Kidney epithelial cell (primary cell): ENCODE measurements at places on chromosomes 13 and 19. TPM values are rescaled to one million over a fixed set of nuclear protein-coding genes. Genes with fewer than 3 reads are reported as not detected.

DNA sequence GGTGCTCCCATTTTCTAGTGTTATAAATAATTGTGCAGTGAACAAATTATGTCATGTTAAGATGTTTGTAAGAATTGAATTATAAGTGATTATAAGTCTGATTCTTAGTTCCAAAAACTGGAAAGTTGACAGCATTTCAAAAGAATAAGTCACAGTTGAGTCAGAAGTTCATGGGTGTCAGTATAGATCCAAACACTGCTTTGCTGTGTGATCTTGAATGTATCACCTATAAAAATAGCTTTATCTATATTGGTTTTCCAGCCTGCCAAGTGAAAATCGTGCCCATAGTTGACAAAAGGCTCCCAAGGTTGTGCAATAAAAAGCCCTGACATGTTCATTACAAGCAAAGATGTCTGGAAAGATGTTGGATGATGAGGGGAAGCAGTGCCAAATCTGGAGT, 336.0 kb downstream of the MTUS2 start:
- DNase-seq, result no peak

DNA sequence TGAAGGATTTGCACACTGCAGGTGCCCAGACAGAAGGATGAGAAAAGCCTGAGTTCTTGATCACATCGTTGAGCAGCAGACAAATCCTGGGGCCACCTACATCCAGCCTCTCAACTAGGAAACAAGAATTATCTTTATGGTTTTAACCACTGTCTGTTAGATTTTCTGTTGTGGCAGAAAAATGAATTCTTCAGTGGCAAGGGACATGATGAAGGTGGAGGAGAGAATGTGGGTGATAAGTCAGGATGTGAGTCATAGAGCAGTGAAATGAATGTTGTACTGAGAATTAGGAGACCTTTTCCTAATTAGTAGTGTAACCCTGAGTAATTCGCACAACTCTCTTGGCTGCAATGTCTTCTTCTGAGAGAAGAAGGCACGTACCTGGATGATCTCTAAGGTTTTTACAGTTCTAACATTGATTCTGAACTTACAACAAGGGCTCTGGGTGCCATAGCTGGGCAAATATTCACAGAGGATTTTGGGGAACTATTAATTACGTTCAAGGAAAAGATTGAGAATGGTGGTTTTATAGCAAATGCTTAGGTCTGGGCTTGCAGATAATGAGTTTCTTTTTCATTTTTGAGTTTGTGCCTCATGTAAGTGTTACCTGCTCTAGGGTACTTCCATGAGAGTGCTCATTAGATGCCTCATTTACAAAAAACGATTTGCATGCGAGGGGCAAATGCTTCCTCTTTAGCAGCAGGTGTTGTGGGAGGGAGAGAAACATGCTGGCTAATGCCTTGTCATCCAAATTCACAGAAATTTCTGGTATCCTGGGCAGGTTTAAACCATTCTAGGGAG, 111.0 kb upstream of the KL start:
- DNase-seq, result no peak

DNA sequence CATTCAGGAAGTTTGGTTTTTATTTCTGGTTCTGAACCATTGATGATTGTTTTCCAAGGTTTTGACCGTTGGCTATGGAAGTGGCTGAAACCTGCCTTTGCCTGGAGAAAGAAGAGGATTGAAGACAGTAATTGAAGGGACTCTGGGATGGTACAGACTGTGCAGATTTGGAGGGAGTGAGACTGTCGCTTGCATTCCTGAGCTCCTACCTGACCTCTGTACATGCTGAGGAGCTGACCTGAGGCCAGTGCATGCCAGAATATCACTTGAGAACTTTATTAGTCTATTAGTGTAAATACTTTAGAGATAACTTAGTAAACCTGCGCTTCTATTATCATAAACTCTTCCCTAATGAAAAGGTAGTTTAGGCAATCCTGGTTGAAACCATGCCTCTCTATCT, 276.4 kb downstream of the IRS2 start:
- DNase-seq, result no peak

Gene FGF21
- 0.13 TPM in 1 of 2 replicates, not detected in the other for total RNA-seq

Gene UBL5
- total RNA-seq, result 536 and 603 TPM in 2 replicates

Gene GZMM
- total RNA-seq, result not detected in 2 replicates

DNA sequence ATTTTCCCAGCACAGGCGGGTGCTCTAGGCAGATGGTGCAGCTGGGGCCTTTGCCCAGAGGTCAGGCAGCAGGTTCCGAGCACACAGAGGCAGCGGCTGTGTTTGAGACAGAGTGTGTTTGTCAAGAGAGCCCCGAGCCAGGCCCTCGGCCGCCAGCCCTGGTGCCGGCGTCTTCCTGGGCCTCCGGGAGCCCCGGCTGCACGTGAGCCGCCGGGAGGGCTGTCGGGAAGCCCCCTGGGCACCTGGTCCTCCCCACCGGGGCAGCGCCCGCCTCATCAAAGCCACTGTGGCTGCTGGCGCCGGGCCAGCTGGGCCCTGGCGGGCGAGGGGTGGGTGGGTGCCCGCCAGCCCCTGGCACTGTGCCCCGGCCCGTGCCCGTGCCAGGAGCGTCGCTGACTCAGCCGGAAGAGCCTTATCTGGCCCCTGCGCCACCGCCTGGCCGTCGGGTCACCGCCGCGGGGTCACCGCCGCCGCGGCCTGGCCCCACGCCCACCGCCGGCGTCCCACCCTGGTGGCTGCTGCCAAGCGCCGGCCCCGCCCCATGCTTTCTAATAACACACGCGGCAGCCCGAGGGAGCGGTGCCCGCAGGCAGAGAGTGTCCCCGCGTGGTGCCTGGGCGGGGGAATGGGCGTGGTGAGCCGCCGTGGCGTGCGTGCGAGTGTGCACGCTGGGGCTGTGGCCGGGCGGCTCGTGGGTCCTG, 14.9 kb downstream of the ARID3A start:
- DNase-seq, result no peak

DNA sequence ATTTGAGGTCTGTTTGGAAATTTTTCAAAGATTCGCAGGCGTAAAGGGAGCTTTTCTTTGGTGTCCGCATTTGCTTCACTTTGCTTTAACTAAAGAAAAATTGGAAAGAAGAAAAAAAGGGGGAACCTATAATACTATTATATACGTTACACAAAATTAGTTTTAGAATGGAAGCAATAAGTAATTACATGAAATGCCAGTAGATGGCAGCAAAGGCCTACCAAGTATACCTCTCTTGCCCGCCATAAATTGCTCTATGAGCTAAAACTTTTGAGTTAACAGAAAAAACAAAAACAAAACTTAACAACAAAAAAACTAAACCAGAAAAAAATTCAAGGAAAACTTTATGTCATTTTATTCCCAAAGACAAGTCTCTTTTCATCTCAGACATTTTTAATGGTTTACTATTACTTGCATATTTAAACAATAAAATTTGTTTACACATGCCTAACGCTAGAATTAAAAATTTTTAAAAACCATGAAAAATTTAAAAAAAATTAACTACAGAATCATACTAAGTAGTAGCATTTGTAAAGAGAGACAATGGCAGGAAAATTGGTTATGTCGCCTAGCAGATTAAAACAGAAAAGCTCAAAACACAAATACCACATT, 271.4 kb downstream of the NALCN start:
- DNase-seq, result no peak

Gene PRODH2
- total RNA-seq, result not detected in 2 replicates

DNA sequence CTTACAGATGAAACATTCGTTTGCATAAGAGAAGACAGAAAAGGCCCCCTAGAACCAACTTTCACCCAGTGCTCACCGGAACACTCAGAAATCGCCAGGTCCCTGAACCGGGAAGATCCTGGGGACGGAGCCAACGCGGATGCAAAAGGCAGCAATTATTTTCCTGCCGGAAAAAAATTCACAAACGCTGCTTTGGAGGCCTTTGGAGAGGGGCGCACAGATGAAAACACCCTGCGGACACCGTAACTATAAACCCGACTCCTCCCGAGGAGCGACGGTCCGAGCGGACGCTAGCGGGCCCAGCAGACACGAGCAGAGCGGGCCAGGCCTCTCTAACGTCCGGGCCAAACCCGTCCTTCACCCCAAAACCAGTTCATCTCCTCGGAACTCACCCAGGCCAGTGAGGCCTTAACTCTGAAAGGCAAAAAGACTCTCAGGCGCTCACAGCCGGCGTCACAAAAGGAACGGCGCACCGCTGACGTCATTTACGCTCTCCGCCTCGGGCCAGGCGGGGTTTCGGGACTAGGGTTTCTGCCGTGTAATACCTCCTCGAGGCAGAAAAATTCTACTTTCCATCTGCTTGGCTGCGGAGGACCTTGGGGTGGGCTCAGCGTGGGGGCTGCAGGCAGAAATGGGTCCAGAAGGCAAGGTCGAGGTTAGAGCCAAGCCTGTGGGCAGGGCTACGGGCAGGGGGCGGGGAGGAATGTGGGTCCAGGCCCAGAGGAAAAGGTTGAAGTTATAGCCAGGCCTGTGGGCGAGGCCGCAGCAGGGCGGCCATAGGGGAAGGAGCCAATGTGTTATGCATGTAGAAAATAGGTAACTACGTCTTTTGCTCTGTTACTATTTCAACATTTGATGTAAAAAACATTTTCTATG, at the start of gene ZNF426:
Gene ZNF426 (minus strand): TSS at position 463 of the 876 bp plus-strand sequence. CDS start 2,413 bp downstream, outside the sequence.
- peak; percentile 57 for DNase-seq
